ENCODE measurements at places on chromosomes 2 and 18.

GRCh38 chr2:27807476-27807875 lies 36.0 kb downstream of the MRPL33 start:
- DNase-seq = peak; percentile 26

GRCh38 chr2:220550995-220551700 lies 923.7 kb downstream of the SLC4A3 start:
- no peak for DNase-seq

- DNase-seq = no peak
Measured at GRCh38 chr2:148885209-148885608, 10.2 kb downstream of the KIF5C start.

- peak; percentile 2 for DNase-seq
Measured at GRCh38 chr18:54388203-54389142, 30.8 kb downstream of the C18orf54 start.

DNA sequence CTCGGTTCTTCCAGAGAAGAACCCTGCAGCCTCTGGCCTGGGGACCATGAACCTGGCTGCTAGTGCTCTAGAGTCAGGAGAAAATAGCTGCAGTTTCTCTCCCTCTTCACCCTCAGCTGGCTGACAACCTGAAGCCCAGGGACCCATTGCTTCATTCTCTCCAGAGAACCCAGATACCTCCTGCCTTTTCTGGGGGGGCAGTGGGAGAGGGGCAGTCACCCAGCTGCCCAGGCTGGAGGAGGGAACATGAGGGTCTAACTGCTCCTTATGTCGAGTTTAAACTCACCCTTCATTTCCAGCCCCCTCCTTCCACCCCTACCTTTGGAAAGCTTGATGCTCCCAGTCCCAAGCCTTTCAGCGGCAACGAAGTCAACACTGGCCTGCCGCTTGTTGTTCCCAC lies 7.6 kb upstream of the ZFAND2B start:
- DNase-seq = no peak

GRCh38 chr18:54762386-54762785 lies 65.9 kb upstream of the RAB27B start:
- no peak for DNase-seq

- DNase-seq = no peak
Measured at GRCh38 chr2:112846031-112846430, 9.5 kb upstream of the IL1B start.

GRCh38 chr18:14768241-14768640 lies 20.3 kb downstream of the ANKRD30B start:
- DNase-seq = no peak

GRCh38 chr2:189698020-189698887 lies 23.8 kb downstream of the ANKAR start:
- no peak for DNase-seq

DNA sequence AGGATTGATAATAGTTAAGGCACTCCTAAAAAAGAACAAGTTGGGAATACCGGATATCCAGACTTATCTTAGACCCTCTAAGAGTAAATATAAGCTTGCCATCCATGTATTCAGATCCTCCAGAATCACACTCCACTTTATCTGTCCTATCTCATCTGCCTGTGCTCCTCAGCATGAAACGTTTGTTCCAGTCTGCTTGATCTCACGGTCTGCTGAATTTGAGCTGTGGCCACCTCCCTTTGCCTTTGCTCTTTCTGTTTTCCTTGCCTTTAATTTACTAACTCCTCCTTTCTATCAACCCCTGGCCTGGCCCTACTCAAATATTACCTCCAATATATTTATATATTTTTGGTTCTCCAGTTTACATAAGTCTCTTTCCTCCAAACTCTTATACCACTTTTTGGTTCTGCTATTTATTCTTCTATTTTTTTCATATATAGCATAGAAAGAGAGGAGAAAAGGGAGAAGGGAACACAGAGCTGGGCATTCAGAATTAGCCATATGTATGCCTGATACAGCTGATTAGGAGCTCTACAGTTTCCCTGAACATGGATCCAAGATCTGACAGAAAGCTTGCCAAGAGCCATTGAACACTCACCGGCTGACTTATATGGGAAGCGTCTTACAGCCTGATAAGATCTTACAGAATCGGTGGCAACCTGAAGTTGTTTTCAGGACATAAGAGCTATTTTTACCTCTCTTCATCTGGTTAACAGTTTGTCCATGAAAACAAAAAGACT lies 21.8 kb upstream of the DNAJC27 start:
- DNase-seq = no peak

DNA sequence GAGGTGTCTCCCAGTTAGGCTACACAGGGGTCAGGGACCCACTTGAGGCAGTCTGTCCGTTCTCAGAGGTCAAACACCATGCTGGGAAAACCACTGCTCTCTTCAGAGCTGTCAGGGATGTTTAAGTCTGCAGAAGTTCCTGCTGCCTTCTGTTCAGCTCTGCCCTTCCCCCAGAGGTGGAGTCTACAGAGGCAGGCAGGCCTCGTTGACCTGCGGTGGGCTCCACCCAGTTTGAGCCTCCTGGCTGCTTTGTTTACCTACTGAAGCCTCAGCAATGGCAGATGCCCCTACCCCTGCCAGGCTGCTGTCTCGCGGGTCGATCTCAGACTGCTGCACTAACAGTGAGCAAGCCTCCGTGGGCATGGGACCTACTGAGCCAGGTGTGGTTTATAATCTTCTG lies 346.3 kb downstream of the CELF4 start:
- no peak for DNase-seq

- no peak for DNase-seq
Measured at GRCh38 chr18:64854112-64854511, 705.2 kb upstream of the LINC00305 start.

GRCh38 chr2:72090781-72091482 lies 56.7 kb downstream of the CYP26B1 start:
- no peak for DNase-seq

DNA sequence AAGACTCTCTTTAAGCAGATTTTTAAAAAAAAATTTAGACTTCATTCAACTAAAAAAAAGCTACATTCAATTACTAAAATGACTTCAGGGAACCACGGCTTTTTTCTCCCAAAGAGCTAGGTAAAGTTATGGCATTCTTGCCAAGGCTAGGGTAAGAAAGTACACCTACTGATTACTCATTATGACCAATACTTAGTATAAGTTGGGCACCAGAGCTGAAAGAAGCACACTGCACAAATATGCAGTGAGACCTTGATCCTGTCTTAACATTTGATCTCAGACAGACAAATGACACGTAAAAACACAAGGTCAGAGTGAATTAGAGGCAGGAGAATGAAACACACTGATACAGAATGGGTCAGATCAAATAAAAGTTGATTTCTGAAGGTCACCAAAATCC lies 88.7 kb downstream of the THADA start:
- no peak for DNase-seq

GRCh38 chr2:239366740-239367139 lies 34.1 kb downstream of the HDAC4 start:
- no peak for DNase-seq

GRCh38 chr2:81576713-81577112 lies 1272.2 kb upstream of the LRRTM1 start:
- DNase-seq = no peak

GRCh38 chr2:156687715-156688114 lies 251.5 kb downstream of the GPD2 start:
- no peak for DNase-seq

DNA sequence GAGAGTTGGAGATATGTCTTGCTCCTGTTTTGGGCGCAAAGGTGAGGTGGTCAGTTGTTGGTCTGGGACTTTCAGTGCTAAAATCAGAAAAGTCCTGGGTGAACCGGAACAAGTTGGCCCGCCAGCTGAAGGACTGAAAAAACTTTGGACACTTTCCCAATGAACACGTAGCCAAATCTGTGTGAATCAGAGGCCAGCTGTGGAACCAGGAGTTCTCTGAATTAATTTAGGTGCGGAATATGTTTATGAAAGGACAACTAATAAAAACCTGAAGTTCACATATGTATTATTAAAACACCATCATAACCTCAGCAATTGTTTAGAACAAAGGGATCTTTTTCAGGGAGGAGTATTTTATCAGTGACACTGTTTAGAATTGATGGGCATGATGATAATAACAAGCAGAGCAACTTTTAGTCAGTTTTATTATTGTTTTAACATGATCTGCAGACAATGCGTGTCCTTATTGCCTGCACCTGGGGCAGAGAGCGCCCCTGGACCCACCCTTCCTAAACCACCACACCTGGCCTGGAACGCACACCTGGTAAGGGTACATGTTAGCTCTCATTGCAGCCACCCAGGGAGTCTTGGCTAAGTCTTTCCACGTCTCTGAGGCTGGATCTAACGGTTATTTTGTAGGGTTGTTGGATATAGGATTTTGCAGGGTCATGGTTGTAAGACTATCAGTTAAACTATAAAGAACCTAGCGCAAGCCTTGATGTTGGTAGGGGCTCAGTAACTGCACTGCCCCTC lies 9.9 kb upstream of the ODC1 start:
- DNase-seq = no peak

GRCh38 chr2:25829377-25829704 lies 48.9 kb downstream of the ASXL2 start:
- no peak for DNase-seq

DNA sequence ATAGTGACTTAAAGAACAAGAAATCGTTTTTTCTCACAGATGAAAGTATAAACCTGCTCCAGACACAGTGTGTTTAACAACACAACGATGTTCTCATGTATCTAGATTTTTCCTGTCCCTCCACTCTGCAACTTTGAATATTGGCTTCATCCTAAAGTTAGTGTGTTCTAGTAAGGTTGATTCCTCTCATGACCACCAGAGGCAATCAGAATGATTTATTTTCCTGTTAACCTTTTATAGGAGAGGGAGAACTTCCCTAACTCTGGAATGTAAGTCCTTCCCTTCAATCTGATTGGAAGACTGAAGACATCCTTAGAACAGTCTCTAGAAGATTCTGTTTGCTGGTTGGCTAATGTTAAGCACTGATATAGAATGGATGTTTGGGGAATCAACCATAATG lies 41.0 kb upstream of the TAF4B start:
- DNase-seq = peak; percentile 4

DNA sequence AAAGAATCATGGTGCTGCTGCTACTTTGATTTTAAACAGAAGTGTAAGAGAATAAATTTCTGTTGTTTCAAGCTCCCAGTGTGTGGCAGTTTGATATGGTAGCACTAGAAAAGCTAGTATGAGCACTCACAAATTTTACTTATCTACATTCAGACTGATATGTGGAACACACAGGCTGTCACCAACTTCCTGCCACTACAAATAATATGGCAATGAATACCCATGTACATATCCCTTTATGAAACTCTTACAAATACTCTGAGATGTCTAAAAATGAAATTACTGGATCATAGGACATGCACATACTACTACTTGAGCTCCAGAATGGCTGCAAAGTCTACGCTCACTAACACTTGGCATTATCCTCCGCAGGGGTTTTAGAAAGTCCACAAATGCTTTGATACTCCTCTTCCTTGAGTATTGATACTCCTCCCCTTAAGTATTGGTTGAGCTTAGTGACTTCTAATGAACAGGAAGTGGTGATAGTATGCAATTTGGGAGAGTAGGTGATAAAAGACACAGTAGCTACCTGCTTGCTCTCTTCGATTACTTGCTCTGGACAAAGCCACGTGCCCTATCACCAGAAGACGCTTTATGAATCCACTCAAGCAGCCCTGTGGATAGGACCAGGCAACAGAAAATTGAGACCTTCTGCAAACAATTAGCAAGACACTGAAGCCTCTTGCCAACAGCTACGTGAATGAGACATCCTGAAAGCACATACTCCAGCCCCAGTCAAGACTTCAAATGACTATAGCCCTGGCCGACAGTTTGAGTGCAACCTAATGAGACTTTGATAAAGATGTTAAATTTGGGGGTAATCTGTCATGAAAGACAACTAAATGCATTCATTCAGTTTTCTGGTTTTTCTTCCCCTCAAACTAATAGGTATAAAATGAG lies 35.4 kb downstream of the FBXO11 start:
- DNase-seq = no peak

DNA sequence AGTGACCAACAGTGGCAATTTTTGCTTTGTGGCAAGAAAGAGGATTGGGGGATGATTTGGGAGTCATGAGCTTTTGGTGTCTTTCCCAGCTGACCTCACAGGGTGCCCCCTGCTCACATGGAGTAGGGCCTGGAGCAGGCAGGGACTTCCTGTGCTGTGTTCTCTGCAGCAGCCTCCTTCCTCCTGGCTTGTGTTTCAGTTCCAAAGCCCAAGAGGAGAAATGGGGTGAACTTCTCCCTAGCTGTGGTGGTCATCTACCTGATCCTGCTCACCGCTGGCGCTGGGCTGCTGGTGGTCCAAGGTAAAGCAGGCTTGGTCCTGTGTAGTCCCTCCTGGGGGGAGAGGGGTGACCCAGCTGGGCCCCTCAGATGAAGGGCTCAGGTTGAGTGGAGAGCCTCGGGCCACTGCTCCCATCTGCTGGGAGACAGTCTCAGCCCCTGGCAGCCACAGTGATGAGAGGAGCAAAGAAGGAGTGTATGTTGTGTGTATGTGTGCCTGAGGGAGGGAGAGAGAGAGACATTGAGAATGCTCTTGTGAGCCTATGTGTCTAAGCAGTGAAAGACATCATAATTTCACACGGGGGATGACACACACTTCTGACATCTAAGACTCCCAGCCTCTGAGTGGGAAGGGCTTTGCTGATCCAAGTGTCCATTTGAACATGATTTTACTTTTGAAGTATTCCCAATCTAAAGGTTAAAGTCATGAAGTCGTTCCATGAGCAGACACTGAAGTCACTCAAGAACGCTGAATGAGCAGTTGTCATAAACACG lies 27.2 kb downstream of the MARCO start:
- no peak for DNase-seq

- no peak for DNase-seq
Measured at GRCh38 chr2:122804494-122804893, 1049.0 kb downstream of the TSN start.

DNA sequence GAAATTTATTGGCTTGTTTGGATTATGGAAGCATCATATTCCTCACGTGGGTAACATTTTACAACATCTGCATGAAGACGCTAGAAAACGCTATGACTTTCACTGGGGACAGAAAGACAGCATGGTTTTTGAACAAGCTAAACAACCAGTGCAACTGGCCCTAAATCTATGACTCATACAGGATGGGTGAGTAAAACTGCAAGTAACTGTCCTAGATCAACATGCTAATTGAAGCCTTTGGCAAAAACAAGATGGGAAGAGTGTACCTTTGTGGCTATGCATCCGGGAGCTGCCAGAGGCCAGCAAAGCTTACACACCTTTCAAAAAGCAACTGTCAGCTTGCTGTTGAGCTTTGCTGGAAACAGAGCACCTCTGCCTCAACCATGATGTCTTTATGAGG lies 1096.0 kb upstream of the DDX18 start:
- DNase-seq = no peak

DNA sequence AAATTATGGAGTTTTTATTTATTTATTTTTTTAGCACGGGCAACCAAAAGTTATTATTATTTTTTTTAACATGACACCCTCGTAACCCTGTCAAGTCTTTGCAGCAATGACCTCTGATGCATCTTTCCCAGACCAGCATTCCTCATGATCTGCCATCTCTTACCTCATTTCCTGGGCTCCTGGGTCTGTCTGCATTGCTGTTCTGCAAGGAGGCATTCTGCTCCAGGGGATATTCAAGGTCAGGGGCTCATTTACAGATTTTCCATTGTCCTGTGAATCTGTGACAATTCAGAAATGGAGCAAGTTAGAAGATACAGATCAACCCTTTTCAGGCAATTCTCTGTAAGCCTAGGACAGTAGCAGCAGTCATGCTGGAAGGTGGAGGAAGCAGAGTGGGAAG lies 43.0 kb downstream of the NGEF start:
- DNase-seq = no peak

- DNase-seq = no peak
Measured at GRCh38 chr2:32264422-32265105, at the start of gene NLRC4. NLRC4 (minus strand) TSS chr2:32264886; CDS start chr2:32256775, 8,111 bp downstream.

- no peak for DNase-seq
Measured at GRCh38 chr2:201937343-201937742, 96.3 kb upstream of the FZD7 start.

Measured in HuH-7 (cell line).